ENCODE measurements at places on chromosomes 5 and 9.

- DNase-seq: no peak
Measured at GRCh38 chr9:105877721-105878120, 183.4 kb downstream of the TMEM38B start.

GRCh38 chr5:11390291-11390767 lies 513.9 kb downstream of the CTNND2 start:
- DNase-seq: no peak

DNA sequence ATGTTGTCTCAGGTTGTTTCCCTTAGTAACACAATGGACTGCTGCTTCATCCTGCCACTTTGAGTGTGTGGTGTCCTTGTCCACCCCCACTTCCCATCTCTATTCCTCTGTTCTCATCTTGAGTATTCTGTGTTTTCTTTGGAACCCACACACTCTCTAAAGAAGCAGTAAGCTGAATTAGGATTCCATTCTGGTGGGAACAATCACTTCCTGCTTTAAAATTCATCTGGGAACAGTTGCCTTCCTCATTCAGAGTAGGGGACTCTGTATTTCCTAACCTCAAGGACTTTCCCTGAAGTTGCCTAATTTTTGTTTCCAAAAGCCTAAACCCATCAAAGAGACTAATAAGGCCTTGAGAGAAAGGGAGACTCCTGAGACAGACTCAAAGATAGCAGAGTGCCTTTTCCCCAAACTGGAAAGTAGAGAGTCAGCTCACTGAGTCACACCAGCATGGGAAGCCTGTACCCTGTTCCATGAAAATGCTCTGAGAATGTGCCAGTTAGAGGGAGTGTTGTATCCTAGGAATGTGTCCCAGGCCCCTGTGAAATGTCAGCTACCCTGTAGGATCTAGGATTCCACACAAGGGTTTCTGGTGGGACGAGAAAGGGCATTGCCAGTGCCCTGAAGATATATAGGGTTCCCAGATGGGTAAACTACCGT lies 63.6 kb downstream of the CCDC192 start:
- no peak for DNase-seq

DNA sequence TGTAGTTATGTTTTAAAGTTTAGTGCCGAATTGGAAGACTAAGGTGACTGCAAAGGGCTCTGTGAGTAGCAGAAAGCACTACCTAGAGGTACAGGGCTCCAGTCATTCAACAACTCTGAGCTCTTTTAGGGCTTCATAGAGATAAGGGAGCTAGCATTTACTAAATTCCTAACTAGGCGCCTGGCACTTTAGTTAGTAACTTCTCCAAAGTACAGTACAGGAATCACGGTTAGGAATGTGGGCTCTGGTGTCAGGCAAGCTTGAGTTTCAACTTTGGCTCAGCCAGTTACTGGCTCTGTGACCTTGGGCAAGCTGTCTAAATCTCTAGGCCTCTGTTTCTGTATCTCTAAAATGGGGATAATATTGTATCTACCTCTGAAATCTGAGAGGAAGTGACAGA lies 115.3 kb downstream of the SLIT3 start:
- no peak for DNase-seq

GRCh38 chr5:143105216-143105905 lies 298.1 kb downstream of the NR3C1 start:
- no peak for DNase-seq

- DNase-seq: no peak
Measured at GRCh38 chr9:77453825-77454647, 194.1 kb downstream of the GNA14 start.

DNA sequence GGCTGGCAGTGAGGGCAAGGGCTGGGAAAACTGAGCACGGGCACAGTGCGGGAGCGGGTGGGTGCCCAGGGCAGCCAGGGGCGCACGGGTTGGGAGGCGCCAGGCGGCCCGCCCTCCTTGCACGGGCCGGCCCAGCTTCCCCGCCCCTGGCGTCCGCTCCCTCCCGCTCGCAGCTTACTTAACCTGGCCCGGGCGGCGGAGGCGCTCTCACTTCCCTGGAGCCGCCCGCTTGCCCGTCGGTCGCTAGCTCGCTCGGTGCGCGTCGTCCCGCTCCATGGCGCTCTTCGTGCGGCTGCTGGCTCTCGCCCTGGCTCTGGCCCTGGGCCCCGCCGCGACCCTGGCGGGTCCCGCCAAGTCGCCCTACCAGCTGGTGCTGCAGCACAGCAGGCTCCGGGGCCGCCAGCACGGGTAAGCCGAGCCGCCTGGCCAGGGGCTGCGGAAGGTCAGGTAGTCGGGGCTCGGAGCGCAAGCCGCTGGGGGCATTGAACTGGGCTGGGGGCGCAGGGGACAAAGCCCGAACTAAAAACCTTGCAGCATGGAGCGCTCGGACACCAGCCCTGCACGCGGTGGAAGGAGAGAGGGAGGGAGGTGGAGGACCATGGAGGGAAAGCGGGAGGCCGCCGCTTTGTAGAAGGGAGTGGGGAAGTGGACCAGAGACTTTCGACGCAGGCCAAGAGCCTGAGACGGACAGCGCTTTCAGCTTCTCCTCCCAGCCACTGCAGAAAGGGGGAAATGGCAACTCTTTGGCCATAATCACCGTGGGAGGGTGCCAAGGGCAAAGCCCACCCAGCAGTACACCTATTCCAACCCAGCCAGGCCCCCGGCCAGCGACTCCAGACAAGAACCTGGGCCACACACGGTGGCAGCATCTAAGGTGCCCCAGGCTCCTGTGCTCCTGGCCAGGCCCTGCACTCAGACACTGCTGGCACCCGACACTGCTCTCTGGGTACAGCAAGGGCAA lies at the start of gene TGFBI:
Gene TGFBI (plus strand): TSS at position 207 of the 961 bp plus-strand sequence. CDS start 68 bp downstream, at position 275.
- peak; percentile 11 for DNase-seq

- no peak for DNase-seq
Measured at GRCh38 chr5:167402671-167403070, 888.8 kb upstream of the WWC1 start.

DNA sequence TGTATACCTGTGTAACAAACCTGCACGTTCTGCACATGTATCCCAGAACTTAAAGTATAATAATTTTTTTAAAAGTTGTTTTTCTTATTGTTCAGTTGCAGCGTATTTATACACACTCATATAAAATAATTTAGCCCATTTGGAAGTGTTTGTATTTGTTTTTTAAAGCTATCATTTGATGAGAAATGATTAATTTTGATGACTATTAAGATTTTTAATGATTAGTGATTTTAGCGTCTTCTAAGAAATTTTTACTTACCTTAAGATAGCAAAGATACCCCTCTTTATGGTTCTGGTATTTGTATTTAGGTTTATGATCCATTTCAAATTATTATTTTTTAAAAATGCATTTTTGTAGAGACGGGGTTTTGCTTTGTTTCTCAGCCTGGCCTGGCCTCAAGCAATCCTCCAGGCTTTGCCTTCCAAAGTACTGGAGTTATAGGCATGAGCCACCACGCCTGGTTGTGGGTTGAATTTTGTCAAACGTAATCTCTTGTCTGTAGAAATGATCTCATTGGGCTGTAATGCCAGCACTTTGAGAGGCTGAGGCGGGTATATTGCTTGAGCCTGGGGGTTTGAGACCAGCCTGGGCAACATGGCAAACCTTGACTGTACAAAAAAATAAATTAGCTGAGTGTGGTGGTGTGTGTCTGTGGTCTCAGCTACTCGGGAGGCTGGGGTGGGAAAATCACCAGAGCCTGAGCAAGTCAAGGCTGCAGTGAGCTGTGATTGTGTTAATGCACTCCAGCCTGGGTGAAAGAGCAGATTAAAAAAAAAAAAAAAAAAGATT lies 26.9 kb downstream of the CSNK1G3 start:
- DNase-seq: no peak

DNA sequence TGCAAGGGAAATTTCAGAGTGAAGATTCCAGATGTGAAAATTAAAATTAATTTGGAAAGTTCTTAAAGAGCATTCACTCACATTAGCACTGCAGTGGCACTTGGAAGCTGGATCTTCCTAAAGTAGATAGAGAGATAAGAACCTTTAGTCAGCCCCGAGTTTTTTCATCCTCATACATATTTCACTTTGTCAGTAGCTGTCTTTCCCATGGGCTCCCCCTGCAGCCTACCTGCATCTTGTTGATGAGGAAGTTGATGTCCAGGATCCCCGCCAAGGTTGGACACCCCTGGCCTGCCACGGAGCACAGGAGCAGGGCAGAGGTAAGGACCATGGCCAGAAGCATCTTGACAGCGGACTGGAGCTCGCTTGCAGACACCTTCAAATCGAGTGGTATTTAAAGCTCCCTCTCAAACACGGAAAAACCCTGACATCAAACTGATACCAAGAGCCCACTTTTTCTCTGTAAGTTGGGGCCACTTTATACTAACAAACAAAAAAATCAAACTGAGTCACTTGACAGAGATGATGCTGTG lies at the start of gene IL9:
Gene IL9 (minus strand): TSS at position 368 of the 533 bp plus-strand sequence. CDS start 25 bp downstream, at position 343.
- DNase-seq: no peak

GRCh38 chr9:114888607-114889006 lies 41.8 kb downstream of the TNFSF8 start:
- DNase-seq: no peak

- peak; percentile 16 for DNase-seq
Measured at GRCh38 chr5:103224118-103224893, 34.3 kb upstream of the MACIR start.

- DNase-seq: no peak
Measured at GRCh38 chr5:116231288-116231687, 146.5 kb downstream of the COMMD10 start.

- no peak for DNase-seq
Measured at GRCh38 chr9:137739371-137740309, 120.8 kb downstream of the EHMT1 start.

GRCh38 chr9:74958587-74958986 lies 5.9 kb upstream of the C9orf40 start:
- DNase-seq: no peak

- no peak for DNase-seq
Measured at GRCh38 chr9:90803860-90804593, 2.4 kb downstream of the SYK start.

DNA sequence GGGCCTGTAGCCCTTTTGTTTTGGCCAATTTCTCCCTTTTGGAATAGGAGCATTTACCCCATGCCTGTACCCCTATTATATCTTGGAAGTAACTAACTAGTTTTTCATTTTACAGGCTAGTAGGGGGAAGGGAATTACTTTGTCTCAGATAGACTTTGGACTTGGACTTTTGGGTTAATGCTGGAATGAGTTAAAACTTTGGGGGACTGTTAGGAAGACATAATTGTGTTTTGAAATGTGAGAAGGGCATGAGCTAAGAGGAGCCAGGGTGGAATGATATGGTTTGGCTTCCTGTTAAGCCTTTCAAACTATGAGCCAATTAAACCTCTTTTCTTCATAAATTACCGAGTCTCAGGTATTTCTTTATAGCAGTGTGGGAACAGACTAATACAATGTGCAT lies 168.1 kb downstream of the FGF1 start:
- no peak for DNase-seq

DNA sequence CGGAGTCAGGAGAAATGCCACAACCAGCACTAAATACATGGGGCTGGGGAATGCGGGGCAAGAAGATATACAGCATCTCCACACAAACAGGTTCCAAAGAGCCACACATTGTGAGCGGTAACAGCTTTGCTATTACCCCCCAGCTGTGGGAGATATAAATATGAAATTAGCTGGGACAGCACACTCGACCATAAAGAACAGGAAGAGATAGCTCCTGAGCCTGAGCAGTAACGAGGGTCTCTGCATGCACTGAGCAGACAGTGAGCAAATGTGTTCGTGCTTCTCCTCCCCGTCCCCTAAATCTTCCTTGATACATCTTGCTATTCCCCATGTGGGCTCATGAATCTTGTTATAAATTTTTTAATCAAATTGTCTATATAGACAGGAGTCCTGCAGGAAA lies 53.1 kb downstream of the ADAMTS2 start:
- DNase-seq: no peak

GRCh38 chr5:88677376-88677895 lies 205.5 kb downstream of the MEF2C start:
- DNase-seq: no peak

DNA sequence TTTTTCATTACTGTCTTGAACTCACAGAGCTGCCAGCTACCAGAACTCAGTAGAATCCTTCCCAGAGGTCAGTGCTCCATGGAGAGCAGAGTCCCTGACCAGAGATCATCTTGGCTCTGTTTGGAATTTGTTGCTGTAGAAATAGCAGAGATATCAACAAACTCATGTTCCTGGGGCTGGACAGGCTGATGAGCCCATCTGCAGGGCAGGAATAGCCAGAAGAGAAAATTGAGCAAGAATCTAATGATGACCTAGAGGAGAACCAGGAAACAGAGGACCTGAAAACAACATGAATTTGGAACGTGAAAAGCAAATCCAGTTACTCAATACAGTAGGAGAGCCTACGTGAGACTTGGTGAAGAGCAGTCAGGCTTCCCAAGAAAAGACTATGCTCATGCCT lies 437.8 kb downstream of the PLK2 start:
- DNase-seq: no peak

GRCh38 chr5:20678814-20679298 lies 690.9 kb upstream of the CDH18 start:
- DNase-seq: no peak

DNA sequence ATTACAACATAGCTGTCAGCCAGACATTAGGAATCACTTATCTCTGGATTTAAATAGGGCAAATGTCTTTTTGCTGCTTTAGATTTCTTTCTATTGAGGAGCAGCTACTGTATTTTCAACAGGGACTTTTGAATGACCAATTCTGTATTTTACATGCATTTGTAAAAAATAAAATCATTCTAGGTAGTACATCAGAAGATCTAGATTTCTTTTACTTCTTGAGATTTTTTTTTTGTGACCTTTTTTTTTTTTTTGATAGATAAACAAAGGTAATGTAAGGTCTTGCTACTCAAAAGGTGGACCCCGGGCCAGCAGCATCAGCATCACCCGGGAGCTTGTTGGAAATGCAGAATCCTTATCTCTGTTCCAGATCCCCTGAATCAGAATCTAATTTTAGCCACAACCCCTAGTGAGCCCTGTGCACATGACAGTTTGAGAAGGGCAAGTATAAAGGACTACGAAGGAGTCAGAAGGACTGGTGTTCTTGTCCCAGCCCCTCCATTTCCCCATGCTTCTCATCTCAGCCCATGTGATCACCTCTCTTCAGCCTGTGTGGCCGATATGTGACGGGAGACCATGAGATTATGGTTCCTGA lies 37.7 kb upstream of the CKMT2 start:
- no peak for DNase-seq

GRCh38 chr5:133397990-133398645 lies 214.2 kb downstream of the FSTL4 start:
- DNase-seq: no peak

DNA sequence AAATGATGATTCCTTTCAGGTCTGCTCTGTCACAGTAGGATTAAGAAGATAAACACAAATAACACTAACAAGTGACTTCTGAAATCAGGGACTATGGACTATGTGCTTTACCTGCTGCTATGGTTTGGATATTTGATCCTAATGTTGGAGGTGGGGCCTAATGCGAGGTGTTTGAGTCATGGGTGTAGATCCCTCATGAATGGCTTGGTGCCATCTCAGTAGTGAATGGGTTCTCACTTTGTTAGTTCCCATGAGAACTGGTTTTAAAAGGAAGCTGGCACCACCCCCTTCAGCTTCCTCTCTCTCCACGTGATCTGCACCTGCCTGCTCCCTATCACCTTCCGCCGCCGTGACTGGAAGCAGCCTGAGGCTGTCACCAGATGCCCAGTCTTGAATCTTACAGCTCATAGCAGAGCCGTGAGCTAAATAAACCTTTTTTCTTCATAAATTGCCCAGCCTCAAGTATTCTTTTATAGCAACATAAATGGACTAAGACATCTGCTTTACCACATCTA lies 3.3 kb downstream of the PPIC start:
- no peak for DNase-seq

Data from stimulated activated CD4-positive, alpha-beta T cell treated with anti-CD3 and anti-CD28 coated beads, Interleukin-4, amount 100 ng/mL, for 1 hour (primary cell).